HCT116 (cell line): ENCODE measurements at places on chromosomes 13 and 19. TPM values are rescaled to one million over a fixed set of nuclear protein-coding genes. Genes with fewer than 3 reads are reported as not detected.

The ZSWIM9 gene
- 10.2 TPM for total RNA-seq

The CDX2 gene
- 12.5 TPM for total RNA-seq

The CPAMD8 gene
- 0.20 TPM for total RNA-seq

The LRRC63 gene
- total RNA-seq, result not detected

The TSHZ3 gene
- 0.05 TPM for total RNA-seq

The MAMSTR gene
- 1.3 TPM for total RNA-seq

The CRX gene
- not detected for total RNA-seq

The ZGLP1 gene
- 5.0 TPM for total RNA-seq

The ZIM2 gene
- not detected for total RNA-seq

The LIPE gene
- 11.3 TPM for total RNA-seq

The PTBP1 gene
- 676 TPM for total RNA-seq
